A549 treated with Mapracorat at 1 μM for 4 hours (cell line): ENCODE measurements at places on chromosomes 1 and 21. TPM values are rescaled to one million over a fixed set of nuclear protein-coding genes. Genes with fewer than 3 reads are reported as not detected.

PROX1 gene
- 0.01 to 0.09 TPM (median 0.07 TPM) in 5 replicates for total RNA-seq

RGS8 gene
- not detected in 5 replicates for total RNA-seq

SLC45A3 gene
- 4.9 to 5.8 TPM (median 5.5 TPM) in 5 replicates for total RNA-seq

E2F2 gene
- 2.2 to 3.2 TPM (median 2.7 TPM) in 5 replicates for total RNA-seq

ACKR1 gene
- not detected in 5 replicates for total RNA-seq

REN gene
- not detected in 5 replicates for total RNA-seq

TESK2 gene
- 0.11 to 0.24 TPM (median 0.17 TPM) in 5 replicates for total RNA-seq

TNFRSF18 gene
- total RNA-seq: 0.15 to 0.25 TPM (median 0.15 TPM) in 3 of 5 replicates, not detected in the others

PPP1R12B gene
- 1.6 to 2.4 TPM (median 2.2 TPM) in 5 replicates for total RNA-seq

TDRD5 gene
- total RNA-seq: 0.05 TPM in 2 of 5 replicates, not detected in the others

FMO5 gene
- total RNA-seq: 0.10 to 0.45 TPM (median 0.20 TPM) in 5 replicates

VWA5B1 gene
- total RNA-seq: not detected in 5 replicates

OR2M4 gene
- not detected in 5 replicates for total RNA-seq

DSCAM gene
- total RNA-seq: not detected in 5 replicates

WNT4 gene
- total RNA-seq: 0.16 to 0.47 TPM (median 0.22 TPM) in 5 replicates

DCDC2B gene
- not detected in 5 replicates for total RNA-seq

IL20 gene
- not detected in 5 replicates for total RNA-seq

ZNF697 gene
- 1.2 to 1.7 TPM (median 1.5 TPM) in 5 replicates for total RNA-seq

FMOD gene
- total RNA-seq: not detected in 5 replicates

SHISA4 gene
- total RNA-seq: 11.4 to 19.2 TPM (median 17.3 TPM) in 5 replicates

RIMS3 gene
- 0.97 to 1.3 TPM (median 1.1 TPM) in 5 replicates for total RNA-seq

TACSTD2 gene
- total RNA-seq: not detected in 5 replicates

SYTL1 gene
- 0.39 to 1.1 TPM (median 0.60 TPM) in 5 replicates for total RNA-seq

PCP4L1 gene
- not detected in 5 replicates for total RNA-seq

HCRTR1 gene
- total RNA-seq: not detected in 5 replicates

AMY1C gene
- not detected in 5 replicates for total RNA-seq

ANXA9 gene
- total RNA-seq: 0.51 to 1.2 TPM (median 0.92 TPM) in 5 replicates

ABCA4 gene
- 0.10 to 0.26 TPM (median 0.12 TPM) in 4 of 5 replicates, not detected in the other for total RNA-seq

OR2T35 gene
- total RNA-seq: not detected in 5 replicates

GRIK3 gene
- total RNA-seq: not detected in 5 replicates

ASTN1 gene
- total RNA-seq: not detected in 5 replicates

MARK1 gene
- 0.06 to 0.47 TPM (median 0.09 TPM) in 5 replicates for total RNA-seq

LRRC8B gene
- total RNA-seq: 3.1 to 4.6 TPM (median 4.0 TPM) in 5 replicates

LAD1 gene
- 0.69 to 1.4 TPM (median 1.0 TPM) in 5 replicates for total RNA-seq

SPRR4 gene
- not detected in 5 replicates for total RNA-seq

C1orf87 gene
- not detected in 5 replicates for total RNA-seq

SHE gene
- 0.07 to 0.13 TPM (median 0.10 TPM) in 5 replicates for total RNA-seq

AMY2A gene
- total RNA-seq: not detected in 5 replicates

RNU1-2 gene
- not detected in 5 replicates for total RNA-seq

SLC30A10 gene
- 0.06 to 0.10 TPM (median 0.09 TPM) in 3 of 5 replicates, not detected in the others for total RNA-seq

FAM72D gene
- 4.9 to 6.9 TPM (median 5.6 TPM) in 5 replicates for total RNA-seq

SLAMF7 gene
- total RNA-seq: 1.3 to 2.9 TPM (median 1.6 TPM) in 5 replicates

SPRR3 gene
- total RNA-seq: not detected in 5 replicates

WNT3A gene
- 0.04 to 0.06 TPM in 2 of 5 replicates, not detected in the others for total RNA-seq

DNASE2B gene
- total RNA-seq: not detected in 5 replicates

TMEM240 gene
- total RNA-seq: 0.24 to 1.1 TPM (median 0.32 TPM) in 5 replicates

TCHHL1 gene
- total RNA-seq: not detected in 5 replicates

DISC1 gene
- 0.10 to 0.24 TPM (median 0.19 TPM) in 5 replicates for total RNA-seq

S100A3 gene
- 103 to 117 TPM (median 114 TPM) in 5 replicates for total RNA-seq

ITGB2 gene
- 0.55 to 0.99 TPM (median 0.76 TPM) in 5 replicates for total RNA-seq

TTC39A gene
- 1.5 to 2.7 TPM (median 2.2 TPM) in 5 replicates for total RNA-seq

FTCD gene
- total RNA-seq: not detected in 5 replicates
